ENCODE measurements at places on chromosomes 7 and 10.

DNA sequence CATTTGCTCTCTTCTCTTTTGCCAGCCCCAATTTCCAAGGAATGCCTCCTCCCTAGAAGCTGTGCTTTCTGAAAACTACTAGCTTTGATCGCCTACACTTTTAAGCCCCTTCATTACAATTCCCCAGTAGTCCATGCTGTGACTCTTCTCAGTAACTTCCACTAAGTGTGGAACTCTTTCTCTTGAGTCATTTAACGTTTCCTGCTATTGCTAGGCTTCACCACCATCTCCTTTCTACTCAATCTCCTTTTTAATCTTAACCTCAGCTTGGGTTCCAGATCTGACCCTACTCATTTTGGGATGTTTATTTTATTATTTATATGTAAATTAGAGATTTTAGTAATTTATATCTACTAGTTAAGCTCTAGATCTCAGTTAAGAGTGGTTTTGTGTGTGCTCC, 14.4 kb upstream of the SEMA3D start:
- no peak for DNase-seq

DNA sequence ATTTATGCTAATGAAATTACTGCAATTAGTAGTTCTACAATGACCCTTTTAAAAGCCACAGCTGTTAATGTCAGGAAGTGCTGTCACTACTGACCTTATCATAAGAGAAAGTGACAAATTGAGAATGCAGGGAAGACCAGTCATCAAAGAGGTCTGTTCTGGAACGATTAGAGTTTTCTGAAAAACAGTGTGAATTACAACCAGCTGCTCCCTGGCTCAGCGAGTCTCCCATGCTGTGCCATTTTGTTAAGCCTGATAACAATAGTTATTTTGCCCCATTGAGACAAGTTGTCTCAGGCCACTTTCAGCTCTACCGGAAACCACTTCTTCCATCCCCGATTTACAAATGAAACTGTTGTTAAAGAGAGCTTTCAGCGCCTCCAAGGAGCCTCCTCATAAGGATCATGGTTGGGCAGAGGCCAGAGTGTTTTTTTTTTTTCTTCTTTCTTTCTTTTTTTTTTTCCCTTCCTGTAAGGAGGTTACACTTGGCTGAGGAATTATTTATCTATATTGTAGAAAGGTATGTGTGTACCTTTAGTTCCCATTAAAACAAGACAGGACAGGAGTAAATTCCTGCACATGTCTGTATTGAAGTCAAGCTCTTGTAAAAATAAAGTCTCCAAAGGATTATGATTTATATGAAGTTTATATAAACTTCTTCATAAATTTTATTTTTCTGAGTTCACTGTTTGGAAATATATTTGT, 173.6 kb downstream of the CDCA7L start:
- no peak for DNase-seq

DNA sequence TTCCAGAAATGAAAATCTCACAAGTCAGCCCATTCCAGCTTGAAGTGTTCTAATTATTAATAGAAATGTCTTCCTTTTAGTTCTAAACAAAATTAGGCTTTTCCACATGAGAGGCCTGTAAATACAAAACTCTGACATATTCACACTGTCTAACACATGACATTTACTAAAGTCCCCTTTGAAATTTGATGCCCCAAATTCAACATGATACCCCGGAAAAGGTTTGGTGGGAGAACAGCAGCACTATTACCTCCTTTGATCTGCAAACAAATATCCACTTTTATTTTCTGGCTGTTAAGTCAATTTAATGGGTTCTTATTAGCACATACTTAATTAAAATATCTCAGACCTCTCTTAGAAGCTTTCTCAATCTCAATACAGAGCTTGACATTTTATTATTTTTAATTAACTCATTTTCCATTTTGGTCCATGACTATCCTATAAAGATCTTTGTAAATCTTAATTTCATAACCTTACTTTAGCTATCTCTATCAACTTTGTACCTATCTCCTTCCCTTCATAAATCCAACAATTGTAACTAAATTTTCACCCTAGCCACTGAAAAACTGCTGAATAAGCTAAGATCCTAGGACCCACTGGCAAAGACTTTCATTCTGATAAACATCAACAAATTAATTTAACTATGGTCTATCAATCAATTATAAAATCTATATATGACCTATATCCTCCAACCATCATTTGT, 63.2 kb downstream of the USP6NL start:
- DNase-seq = no peak

GRCh38 chr7:144854839-144855424, 19.1 kb upstream of the TPK1 start:
- DNase-seq = no peak

DNA sequence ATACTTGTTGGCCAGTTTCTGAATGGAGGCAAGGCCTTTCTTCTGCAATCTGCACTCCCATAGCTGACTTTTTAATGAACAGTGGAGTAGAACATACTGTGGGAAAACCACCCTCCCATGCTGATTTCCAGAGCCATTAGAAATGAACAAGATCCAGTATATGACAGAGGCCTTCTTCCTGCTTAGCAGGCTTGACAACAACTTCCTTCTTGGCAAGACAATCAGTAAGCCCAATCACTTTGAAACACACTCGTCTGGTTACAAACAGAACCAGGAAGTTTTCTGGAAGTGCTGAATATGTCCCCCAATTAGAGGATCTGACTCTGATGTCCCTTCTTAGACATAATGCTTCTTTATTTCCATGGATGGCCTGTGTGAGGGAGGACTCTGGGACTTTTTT, 103.4 kb downstream of the SAMD9 start:
- DNase-seq = no peak

DNA sequence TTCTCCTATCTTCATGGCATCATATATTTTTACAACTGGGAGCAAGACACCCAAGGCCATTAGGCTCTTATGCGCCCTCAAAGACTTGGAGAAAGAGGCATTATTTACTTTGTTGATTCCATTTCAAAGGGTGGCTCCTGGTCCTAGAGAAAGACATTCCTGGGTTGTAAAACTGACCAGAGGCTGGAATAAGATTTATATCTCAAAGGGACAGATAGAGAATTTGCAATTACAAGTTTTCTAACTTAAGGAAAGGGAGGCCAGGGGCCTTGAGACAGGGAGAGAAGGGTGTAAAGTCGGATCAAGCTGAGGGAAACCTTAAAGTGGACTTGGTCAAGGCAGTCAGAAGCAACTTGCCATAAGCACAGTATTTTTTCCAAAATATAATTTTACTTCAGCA, 1086.0 kb downstream of the SORCS3 start:
- DNase-seq = no peak

DNA sequence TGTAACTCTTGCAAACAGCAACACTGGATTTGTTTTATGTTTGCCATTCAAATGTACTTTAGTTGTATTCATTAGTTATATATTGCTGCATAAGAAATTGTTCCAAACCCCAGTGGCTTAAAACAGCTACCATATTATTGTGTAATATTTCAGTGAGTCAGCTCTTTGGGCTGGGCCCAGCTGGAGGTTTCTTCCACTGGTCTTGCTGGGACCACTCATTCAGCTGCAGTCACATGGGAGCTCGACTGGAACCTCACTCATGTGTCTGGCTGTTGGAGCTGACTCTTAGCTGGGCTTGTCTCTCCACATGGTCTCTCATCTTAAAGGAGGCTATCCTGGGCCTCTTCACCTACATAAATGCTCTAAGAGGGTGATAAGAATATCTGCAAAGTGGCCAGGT, 23.2 kb upstream of the PIP4K2A start:
- no peak for DNase-seq

DNA sequence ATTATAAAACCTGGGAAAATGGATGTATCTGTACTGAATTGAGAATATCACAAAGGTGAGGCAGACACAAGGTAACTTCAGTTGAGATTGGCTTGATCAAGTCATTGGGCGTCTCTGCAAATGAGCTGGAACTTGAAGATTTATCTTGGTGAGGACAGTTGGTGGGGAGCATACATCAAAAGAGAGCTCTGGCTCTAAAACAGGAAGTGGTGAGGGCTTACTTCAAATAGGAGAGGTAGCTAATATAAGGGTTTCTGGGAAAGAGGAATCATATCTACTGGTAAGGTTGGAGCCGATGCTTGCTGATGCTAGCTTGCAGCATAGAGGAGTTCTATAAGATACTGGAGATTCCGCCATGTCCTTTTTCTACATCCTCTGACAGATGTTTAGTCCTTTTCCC, 39.9 kb upstream of the FGL2 start:
- no peak for DNase-seq

DNA sequence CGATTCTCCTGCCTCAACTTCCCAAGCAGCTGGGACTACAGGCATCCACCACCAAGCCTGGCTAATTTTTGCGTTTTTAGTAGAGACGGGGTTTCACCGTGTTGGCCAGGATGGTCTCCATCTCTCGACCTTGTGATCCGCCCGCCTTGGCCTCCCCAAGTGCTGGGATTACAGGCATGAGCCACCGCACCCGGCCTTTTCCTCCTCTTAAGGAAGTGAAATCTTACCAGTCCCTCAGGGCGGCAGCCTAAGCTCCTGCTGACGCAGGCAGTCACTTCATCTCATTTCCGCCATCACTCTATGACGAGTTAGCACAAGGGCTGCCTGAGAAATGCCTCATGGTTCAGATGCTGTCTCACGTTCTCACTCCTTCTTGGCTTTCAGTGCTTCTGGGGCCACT, 246.0 kb upstream of the SHH start:
- DNase-seq = no peak

GRCh38 chr7:156363751-156364150, 276.8 kb upstream of the RNF32 start:
- DNase-seq = no peak

- DNase-seq = no peak
These were observed 39.0 kb upstream of the PPP3CB start for GRCh38 chr10:73534857-73535256.

DNA sequence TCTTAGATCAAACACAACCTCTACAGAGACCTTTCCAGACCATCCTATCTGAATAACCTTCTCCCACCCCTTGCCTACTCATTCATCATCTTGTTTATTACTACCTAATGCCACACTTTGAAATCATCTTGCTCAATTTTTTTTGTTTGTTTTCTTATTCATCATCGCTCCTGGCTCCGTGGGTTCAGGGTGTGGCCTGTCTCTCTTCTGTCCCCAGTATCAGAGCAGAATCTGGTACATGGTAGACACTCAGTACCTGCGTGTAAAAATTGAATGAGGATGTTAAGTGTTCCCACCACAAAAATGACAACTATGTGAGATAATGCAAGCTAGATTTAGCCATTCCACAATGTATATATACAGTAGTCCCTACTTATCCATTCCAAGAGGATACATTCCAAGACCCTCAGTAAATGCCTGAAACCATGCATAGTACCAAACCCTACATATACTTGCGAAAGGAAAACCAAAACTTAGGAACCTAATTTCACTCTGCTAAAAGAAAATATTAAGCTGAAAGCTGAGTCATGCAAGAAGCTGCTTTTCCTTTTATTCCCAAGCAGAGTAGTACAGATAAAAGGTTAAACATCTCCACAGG, 72.1 kb upstream of the SEC61G start:
- DNase-seq = no peak

DNA sequence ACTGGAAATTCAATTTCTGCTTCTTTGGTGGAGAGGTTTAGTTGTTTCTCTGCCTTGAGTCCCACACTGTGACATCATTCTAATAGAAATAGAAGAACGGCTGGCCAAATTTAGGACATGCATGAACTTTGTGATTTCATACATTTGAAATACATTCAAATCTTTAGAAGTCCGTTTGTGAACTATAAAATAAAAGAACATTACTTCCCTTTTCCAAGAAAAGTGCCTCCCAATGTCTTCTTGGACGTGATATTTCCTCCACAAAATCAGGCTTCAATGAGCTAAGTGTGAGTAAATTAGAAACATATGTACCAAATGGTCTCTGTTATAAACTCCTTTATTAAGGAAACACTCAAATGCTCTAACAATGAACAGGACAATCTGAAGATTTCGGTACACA, 314.5 kb upstream of the AKR1E2 start:
- DNase-seq = no peak

GRCh38 chr10:76717141-76717540, 920.5 kb downstream of the KCNMA1 start:
- no peak for DNase-seq

GRCh38 chr7:158278745-158279320, 308.8 kb downstream of the PTPRN2 start:
- DNase-seq = no peak

DNA sequence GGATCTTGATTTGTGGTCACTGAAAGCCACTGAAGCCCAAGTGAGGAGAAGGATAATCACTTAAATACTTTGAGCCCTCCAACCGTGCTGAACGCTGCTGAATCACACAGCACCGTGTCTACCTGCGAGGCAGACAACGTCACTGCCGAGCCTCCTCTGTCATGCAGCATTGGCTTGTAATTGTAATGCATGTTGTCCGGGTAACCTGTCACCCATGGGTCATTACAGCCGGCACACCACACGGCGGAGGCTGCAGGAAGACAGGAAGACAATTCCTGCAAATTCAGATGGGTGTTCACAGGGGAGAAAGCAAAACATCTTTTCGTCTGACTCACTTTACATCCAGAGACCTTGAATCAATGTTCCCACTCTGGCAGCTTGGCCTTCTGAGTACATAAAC, 546.1 kb upstream of the FOXK1 start:
- DNase-seq = no peak

Measured in activated T-cell treated with anti-CD3 and anti-CD28 coated beads, Interleukin-2, amount 50 U/mL, for 72 hours (primary cell).